ENCODE measurements at places on chromosomes 7 and 10.

DNA sequence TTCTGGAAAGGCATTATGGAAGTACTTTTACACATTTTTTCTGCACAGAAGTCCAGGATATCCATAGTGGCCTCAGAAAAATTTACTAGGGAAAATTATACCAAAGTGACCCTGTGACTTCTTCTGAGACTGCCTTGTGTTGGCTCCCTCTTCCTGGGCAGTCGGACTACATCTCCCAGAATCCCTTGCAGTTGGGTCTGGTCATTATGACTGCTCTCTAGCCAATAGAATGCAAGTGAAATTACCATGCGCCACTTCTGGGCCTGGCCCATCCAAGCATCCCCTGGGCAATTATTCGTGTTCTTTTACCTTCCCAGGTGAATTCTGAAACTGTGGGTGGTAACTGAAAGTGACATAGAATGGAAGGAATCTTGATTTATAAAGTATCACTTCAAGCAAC is 430.9 kb downstream of the ACTR3B start:
- peak; percentile 23 for DNase-seq

DNA sequence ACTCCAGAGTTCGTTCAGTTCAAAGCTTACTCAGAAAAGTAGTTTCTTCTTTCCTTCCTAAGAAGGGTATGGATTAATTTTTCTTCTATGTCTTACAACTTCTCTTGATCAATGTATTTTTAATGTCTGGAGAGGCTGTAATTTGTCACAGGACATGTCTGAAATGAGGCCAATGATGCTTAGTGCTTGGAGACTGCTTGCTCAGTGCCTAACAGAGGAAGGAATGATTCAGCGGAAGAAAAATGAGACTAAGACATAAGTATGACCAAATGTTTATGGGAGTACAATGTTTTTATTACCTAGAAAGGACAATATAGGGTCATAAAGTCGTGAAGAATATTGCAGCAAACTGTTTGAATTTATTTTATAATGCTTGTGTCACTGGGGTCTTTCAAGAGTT is 43.3 kb downstream of the GPR37 start:
- no peak for DNase-seq

DNA sequence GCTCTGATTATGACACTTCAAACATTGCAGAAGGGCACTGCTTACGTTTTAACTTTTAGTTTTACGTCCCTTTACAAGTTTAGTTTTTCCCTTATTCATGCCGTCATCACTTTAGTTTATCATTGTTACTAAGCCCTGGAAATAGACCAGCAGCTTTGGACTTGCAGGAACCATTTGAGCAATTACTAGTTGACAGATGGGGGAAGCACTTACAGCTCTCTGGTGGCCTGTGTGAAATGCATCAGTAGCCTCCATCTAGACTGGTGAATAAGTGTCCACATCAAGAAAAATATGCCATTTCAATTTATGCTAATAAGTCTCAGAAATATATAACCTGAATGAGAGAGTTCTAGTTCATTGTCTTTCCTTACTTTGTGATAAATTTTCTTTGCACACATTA is 194.9 kb upstream of the GRM3 start:
- no peak for DNase-seq

- DNase-seq, result no peak
These were observed 274.3 kb downstream of the CCDC3 start for GRCh38 chr10:12726971-12727831.

- no peak for DNase-seq
These were observed 25.7 kb upstream of the CDK14 start for GRCh38 chr7:90570373-90570959.

DNA sequence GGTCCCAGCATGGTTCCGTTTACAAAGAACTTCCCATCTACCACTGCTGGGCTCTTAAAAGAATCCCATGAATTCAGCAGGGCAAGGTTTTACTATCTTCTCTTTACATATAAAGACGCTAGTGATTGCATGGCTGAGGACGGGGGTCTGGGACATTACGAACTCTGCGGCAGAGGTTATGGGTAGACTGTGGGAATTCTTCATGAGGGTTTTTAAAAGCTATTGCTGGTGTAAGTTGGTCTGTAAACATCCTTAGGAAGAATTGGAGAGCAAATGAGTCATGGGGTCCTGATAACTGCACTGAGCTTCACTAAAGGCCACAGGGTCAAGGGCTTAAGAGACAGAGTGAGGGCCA is 53.1 kb upstream of the TMEM72 start:
- DNase-seq, result no peak

GRCh38 chr7:98978672-98979071 is 100.3 kb downstream of the TRRAP start:
- no peak for DNase-seq

GRCh38 chr7:95649546-95649945 is 53.2 kb upstream of the PDK4 start:
- no peak for DNase-seq

- no peak for DNase-seq
These were observed 27.7 kb upstream of the NMT2 start for GRCh38 chr10:15196021-15196834.

DNA sequence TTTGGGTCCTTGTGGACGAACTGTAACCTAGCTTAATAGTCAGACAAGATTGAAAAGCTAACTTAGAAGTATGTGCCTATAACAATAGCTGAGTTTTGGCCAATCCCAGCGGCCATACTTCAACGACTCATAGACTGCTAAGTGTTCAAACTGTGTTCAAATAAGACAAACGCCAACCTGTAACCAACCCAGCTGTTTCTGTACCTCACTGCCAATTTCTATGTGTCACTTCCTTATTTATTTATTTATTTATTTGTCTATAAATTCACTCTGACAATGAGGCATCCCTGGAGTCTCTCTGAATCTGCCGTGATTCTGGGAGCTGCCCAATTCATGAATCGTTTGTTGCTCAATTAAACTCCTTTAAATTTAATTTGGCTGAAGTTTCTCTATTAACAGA is 21.7 kb downstream of the ST8SIA6 start:
- no peak for DNase-seq

GRCh38 chr10:17396004-17396403 is 58.4 kb downstream of the ST8SIA6 start:
- no peak for DNase-seq

- DNase-seq, result no peak
These were observed 32.1 kb downstream of the NRP1 start for GRCh38 chr10:33302208-33302829.

DNA sequence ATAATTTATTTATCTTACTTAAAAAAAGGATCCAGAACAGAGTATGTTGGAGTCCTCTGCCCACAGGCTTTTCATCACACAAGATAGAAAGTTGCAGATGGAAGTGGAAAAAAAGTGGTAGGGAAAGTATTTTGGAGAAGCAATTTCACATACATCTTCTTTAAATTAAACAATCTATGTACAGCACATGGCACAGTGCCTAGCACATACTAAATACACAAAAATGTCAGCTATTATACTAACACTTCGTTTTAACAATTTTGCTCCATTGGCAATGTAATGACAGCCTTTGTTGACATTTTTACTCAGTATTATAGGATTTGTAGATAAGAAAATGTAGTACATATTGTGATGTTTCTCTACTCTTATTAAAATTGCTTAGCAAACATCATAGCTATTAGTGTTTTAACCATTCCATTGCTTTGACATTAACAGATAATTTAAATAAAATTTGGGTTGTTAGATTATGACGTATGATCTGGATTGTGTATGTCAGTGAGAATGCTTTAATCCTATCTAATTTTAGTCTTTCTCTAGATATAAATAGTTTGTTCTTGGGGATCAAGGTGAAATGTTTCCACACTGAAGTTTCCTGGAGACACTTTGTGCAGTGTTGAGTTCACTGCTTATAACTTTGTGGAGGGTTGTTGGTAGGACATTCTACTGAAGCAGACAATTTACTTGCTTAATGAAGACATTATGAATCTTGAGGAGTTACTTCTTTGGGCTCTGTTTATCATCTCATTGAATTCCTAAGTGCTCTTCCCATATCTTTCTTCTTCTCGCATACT is 202.8 kb upstream of the DKK1 start:
- no peak for DNase-seq

- DNase-seq, result no peak
These were observed 150.0 kb downstream of the CAMK1D start for GRCh38 chr10:12499076-12499986.

- no peak for DNase-seq
These were observed 16.7 kb upstream of the DMBT1 start for GRCh38 chr10:122543676-122544445.

DNA sequence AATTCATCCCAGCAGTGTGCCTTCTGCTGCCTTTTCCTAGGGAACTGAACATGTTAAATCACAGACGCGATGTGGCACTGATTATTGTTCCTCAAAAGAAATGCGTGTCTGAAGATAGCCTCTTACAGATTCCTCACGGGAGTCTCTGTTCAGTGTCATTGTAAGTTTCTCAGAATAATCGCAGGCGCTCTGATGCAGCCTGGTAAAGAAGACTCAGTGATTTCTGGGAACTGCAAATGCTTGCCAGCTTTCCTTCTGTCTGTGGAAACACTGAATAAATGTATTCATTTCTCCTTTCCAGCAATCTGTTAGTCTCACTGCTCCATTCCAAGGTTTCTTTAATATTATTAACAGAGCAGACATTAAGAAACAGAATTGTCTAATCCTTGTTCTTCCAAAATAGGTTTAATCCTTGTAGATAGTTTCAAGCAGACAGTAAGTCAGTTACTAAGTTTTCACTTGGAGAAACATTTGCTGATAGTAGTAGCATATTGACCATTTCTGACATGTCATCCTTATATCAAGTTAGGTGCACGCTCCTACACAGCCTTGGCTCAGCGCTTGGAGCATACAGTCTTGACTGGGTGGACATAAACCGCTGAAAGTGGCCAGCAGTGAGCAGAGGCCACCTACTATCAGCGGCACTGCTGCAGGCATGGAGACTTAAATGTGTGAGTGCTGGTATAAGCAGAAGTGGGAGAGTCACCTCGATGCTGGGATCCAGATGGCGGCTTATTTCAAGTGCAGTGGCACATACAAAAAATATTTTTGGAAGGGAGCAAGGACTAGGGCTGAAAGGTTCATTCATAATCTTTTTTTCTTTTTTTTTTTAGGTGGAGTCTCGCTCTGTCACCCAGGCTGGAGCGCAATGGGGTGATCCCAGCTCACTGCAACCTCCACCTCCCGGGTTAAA is 27.7 kb downstream of the MMRN2 start:
- no peak for DNase-seq

GRCh38 chr10:11373717-11374171 is 237.7 kb downstream of the USP6NL start:
- DNase-seq, result no peak

- peak; percentile 8 for DNase-seq
These were observed 752 bp downstream of the KLF14 start for GRCh38 chr7:130732980-130733930.

GRCh38 chr7:130096243-130096827 is 26.0 kb downstream of the KLHDC10 start:
- DNase-seq, result no peak

GRCh38 chr10:48649349-48649944 is 35.2 kb upstream of the WDFY4 start:
- no peak for DNase-seq

DNA sequence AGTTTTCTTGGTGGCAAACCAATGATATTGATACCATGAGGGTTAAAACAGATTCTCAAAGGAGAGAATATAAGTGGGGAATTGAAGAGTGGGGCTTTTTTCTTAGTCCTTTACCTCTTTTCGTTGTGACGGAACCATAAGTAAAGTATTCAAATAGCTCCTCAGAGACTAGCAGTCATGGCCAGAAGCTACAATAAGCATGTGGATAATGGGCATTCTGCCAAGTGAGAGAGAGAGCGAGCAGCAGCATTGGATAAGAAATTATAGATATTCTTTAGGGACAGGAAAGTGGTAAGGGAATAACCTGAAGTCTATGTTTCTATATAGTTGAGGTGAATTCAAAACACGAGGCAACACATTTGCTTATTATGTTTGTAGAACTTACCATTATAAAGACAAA is 235.1 kb downstream of the SEMA3E start:
- no peak for DNase-seq

GRCh38 chr10:70060389-70060788 is 7.7 kb downstream of the MACROH2A2 start:
- DNase-seq, result no peak

- no peak for DNase-seq
These were observed 312.0 kb upstream of the FZD1 start for GRCh38 chr7:90951986-90952954.

GRCh38 chr10:61285749-61286148 is 167.4 kb downstream of the TMEM26 start:
- no peak for DNase-seq

DNA sequence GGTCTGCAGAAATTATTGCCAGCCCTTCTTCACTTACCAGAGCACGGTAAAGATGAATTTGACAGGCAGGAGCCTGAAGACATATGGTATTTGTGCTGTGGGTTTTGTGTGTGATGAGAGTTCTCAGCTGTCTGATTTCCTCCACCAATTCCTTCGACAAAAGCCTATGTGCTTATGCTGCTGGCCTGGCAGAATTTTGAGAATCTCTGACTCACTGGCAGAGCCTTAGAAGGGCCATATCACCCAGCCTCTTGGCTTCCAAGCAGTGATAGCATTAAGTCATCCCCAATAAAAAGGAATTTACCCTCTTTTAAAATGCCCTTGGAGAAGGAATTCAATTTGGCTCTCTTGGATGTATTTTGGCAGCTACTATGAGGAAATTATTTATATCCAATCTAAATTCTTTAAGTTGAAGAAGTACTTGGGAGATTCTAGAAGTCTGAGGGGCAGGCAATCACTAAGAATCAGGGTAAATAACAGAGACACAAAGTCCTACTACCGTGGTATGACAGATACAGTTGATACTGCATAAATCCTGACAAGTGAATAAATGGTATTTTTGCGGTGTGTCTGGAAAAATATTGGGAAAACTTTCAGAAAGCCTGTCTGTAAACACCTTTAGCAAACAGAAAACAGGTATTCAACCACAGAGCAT is 68.6 kb upstream of the EFCAB10 start:
- DNase-seq, result no peak

DNA sequence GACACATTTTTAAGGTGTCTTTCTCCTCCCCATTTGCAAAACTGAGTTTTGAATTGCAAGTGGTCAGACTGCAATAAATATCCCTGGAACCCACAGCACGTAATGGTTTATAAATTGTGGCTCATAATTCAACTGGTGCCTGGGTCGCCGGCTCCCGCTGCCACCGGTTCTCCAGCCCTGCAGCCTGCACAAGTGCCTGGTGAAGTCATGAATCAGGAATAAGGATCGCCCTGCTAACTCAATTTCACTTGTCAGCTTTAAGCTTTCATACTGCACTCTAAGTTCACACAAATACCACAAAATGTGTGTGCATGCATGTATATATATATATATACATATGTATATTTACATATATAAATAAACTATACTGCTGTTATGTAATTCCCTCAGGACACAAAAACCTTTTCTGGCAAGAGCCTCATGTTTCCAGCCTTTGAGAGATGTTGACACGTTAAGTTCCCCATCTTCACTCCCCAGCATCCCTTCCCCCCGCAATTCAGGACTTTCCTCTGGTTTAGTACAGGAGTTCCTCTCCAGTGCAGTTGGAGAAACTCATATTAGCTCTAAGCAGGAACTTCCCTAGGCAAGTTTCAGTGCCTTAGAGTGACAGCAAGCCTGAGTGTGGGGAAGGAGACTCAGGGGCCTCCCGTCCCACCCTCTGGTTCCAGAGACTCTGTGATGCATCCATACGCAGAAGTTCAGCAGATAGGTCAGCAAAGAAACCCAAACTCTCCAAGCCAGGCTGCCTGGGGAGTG is 129.2 kb upstream of the UNC5B start:
- DNase-seq, result no peak
